Trophoblast cell (in vitro differentiated cells and primary cell): ENCODE measurements at places on chromosomes 7 and 10.
A peak's percentile ranks its signal among the peaks of the same experiment; 100 is the strongest.

GRCh38 chr7:5624386-5625365 lies 156.8 kb downstream of the RNF216 start:
- no peak for DNase-seq
- peaks cover 18% of the 10 kb centered on the region for H3K4me1 ChIP-seq
- no peaks in the 10 kb centered on the region for H3K27me3 ChIP-seq
- peaks cover 39% of the 10 kb centered on the region for H3K36me3 ChIP-seq
- peak overlapping the region; percentile 21 for H3K4me3 ChIP-seq

DNA sequence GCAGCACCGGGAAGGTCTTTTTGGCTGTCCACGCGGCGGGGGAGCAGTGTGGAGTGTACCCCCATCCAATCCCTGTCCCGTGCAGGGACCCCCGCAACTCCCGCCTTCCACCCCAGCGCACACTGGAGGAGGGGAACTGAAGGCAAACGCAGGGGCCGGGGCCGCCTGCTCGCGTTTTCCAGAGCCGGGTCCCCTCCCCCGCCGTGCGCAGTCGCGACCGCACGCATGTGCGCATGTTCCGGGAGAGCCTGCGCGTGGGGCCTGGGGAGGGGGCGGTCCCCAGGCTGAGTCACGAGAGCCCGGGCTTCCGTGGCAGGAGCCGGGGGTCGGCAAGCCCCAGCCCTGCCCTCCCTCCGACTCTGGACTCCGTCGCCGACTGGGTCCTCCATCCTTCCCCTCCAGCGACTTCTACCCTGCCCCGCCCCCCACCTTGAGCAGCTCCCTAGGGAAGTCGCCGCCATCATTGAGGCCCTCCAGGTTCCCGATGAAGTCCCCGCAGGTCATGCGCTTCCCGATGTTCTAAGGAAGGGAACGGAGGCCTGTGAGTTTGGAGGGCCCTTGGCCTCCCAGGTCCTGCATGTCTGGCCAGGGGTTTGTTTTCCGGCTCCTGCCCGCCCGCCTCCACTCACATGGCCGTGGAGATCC lies 8.0 kb downstream of the PSD start:
- H3K4me3 ChIP-seq, result peak overlapping the region; percentile 55
- peak; percentile 44 for DNase-seq
- H3K27ac ChIP-seq, result no peak overlapping the region
- peaks cover 13% of the 10 kb centered on the region for H3K4me1 ChIP-seq

DNA sequence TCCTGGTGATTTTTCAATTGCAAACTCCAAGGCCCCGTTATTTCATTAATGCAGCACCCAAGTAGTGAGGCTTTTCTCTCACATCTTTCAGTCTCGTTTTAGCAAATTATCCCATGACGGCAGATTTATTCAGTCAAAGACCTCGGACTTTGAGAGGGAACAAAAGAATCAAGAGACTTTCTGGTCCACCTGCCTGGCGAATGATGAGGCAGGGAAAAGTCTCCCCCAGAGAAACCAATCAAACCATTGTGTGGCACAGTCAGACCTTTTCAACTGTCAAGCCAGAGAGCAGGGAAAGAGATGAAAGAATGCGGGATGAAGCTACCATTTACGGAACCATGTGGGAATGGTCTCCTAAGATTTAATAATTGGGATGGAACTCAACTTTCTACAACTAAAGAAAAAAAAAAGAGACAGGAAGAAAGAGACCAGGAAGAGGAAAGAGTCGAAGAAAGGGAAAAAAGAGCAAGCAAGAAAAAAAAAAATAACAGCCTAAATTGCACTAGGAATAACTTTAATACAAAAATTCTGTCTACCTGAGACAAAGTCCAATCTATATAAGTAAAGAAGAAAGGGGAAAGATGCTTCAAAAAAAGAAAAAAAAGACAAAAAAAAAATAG lies 22.8 kb downstream of the GLI3 start:
- no peak overlapping the region for H3K4me3 ChIP-seq
- H3K27me3 ChIP-seq, result no peaks in the 10 kb centered on the region
- no peak overlapping the region for H3K27ac ChIP-seq

DNA sequence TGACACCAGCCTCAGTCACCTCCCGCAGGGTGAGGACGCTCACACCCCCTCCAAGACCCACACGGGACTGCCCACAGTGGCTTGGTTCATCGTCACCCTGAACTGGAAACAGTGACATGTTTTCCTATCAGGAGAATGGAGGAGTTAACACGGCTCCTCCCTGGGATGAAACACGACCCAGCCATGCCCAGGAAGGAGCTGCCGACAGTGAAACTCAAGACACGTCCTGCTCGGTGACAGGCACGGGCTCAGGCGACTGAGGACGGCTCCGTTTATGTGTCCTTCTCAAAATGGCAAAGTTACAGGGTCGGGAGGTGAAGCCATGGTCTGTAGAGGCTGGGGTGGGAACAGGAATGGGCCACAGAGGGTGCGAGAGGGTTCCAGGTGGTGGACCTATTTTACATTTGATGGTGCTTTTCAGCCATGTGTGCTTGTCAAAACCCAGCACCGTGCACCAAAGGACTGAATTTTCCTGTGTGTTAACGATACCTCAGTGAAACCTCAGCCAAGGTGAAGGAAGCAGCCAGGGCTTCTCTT lies 272.4 kb downstream of the ADARB2 start:
- no peak overlapping the region for H3K27ac ChIP-seq
- no peak overlapping the region for H3K4me3 ChIP-seq
- no peak for DNase-seq
- no peaks in the 10 kb centered on the region for H3K36me3 ChIP-seq

GRCh38 chr7:111137296-111138192 lies 46.6 kb downstream of the LRRN3 start:
- DNase-seq, result peak; percentile 6
- H3K4me1 ChIP-seq, result peaks cover 3% of the 10 kb centered on the region
- no peaks in the 10 kb centered on the region for H3K36me3 ChIP-seq
- H3K27ac ChIP-seq, result no peak overlapping the region
- no peak overlapping the region for H3K4me3 ChIP-seq

DNA sequence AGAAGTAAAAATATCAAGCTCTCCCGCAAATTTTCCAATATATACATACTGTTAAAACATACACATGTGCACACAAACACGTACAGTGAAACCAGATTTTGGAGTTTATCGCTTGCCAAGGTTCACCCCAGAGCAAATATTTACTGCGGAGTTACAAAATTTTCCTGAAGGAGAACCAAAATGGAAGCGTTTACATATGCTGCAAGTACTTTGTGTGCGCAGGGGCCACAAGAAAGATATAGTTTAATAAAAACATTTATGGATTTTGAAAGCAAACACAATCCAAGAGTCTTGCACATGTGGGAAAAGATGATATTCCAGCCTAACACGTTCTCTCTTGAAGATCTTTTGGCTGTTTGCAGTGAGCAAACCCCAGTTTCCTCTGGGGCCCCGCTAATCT lies 301.3 kb upstream of the NFE2L3 start:
- H3K4me3 ChIP-seq, result no peak overlapping the region
- no peak for DNase-seq
- H3K4me1 ChIP-seq, result peaks cover 30% of the 10 kb centered on the region
- H3K27ac ChIP-seq, result peak overlapping the region; percentile 100
- no peaks in the 10 kb centered on the region for H3K27me3 ChIP-seq
- no peaks in the 10 kb centered on the region for H3K36me3 ChIP-seq

DNA sequence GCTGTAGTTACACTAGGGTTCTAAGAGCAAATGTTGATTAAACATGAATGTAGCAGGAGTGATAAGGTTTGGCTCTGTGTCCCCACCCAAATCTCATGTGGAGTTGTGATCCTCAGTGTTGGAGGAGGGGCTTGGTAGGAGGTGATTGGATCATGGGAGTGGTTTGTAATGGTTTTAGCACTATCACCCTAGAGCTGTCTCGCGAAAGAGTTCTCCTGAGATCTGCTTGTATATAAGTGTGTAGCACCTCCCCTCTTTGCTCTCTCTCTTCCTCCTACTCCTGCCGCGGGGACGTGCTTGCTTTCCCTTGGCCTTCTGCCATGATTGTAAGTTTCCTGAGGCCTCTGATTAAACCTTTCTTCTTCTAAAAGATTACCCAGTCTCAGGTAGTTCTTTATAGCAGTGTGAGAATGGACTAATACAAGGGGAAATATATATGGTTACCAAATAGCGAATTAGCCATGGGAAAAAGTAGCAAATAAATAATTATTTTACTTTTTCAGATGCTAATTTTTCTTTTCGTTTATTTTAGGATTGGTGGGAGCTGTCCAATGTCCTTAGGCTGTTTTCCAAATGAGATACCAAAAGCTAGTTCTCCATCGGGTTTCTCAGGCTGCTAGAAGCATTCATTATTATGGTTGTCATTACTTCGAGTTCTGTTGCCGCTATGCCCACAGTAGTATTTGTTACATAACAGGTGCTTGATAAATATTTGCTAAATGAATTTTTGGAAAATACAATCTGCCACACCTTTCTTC lies 58.7 kb downstream of the PTEN start:
- no peak overlapping the region for H3K4me3 ChIP-seq
- DNase-seq, result no peak
- no peak overlapping the region for H3K27ac ChIP-seq
- H3K4me1 ChIP-seq, result no peaks in the 10 kb centered on the region
- H3K27me3 ChIP-seq, result no peaks in the 10 kb centered on the region

DNA sequence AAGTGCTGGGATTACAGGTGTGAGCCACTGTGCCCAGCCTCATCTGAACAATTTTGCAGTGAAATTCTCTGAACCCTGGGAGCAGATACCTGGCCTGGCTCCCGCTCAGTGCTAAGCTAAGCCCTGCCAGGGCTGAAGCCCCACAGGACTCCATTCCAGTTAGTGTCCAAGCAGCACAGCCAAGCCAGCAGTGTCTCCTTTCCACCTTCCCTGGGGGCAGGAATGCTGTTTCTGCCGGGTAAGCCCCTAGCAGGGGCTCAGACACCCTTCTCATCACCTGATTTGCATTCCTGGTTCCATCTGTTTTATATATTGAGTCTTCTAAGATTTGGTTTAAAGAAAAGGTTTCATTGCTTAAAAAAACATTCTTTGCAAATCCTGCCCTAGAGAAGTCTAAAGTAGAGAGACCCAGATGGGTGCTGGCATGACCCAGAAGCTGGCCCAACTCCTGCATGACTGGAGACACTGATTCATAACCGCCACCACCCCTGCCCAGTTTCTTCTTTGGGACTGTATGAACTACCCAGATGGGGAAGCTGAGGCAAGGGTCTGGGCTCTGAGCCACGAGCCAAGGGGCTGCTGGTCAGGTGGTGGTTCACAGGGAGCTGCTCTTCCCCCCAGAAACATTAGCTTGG lies 14.0 kb downstream of the SLC13A4 start:
- H3K27me3 ChIP-seq, result no peaks in the 10 kb centered on the region
- H3K4me3 ChIP-seq, result no peak overlapping the region

- H3K27ac ChIP-seq, result no peak overlapping the region
- no peaks in the 10 kb centered on the region for H3K27me3 ChIP-seq
- H3K4me1 ChIP-seq, result peaks cover 5% of the 10 kb centered on the region
- H3K4me3 ChIP-seq, result no peak overlapping the region
- H3K36me3 ChIP-seq, result peaks cover 9% of the 10 kb centered on the region
Observed at GRCh38 chr10:62077330-62078015, 176.0 kb downstream of the ARID5B start.

DNA sequence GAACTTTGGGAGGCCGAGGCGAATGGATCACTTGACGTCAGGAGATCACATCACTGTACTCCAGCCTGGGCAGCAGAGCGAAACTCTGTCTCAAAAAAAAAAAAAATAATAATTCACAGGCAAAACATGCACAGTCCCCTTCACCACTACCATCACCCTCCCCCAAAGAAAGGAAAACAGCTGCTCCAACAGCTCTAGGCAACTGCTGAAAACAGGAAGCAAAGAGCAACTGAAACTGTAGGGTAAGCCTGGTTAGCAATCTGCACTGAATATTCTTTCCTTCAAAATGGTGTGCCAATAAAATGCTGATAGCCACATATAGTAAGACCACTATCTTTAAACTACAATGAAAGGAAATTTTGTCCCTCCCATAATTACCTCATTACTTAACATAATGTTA lies 11.8 kb downstream of the NT5C2 start:
- DNase-seq, result no peak
- no peaks in the 10 kb centered on the region for H3K27me3 ChIP-seq
- H3K4me3 ChIP-seq, result no peak overlapping the region
- H3K27ac ChIP-seq, result no peak overlapping the region
- peaks cover 15% of the 10 kb centered on the region for H3K36me3 ChIP-seq

GRCh38 chr10:99443500-99443899 lies 13.1 kb upstream of the GOT1 start:
- no peaks in the 10 kb centered on the region for H3K27me3 ChIP-seq
- no peaks in the 10 kb centered on the region for H3K4me1 ChIP-seq
- H3K4me3 ChIP-seq, result no peak overlapping the region
- peak; percentile 68 for DNase-seq
- no peaks in the 10 kb centered on the region for H3K36me3 ChIP-seq

DNA sequence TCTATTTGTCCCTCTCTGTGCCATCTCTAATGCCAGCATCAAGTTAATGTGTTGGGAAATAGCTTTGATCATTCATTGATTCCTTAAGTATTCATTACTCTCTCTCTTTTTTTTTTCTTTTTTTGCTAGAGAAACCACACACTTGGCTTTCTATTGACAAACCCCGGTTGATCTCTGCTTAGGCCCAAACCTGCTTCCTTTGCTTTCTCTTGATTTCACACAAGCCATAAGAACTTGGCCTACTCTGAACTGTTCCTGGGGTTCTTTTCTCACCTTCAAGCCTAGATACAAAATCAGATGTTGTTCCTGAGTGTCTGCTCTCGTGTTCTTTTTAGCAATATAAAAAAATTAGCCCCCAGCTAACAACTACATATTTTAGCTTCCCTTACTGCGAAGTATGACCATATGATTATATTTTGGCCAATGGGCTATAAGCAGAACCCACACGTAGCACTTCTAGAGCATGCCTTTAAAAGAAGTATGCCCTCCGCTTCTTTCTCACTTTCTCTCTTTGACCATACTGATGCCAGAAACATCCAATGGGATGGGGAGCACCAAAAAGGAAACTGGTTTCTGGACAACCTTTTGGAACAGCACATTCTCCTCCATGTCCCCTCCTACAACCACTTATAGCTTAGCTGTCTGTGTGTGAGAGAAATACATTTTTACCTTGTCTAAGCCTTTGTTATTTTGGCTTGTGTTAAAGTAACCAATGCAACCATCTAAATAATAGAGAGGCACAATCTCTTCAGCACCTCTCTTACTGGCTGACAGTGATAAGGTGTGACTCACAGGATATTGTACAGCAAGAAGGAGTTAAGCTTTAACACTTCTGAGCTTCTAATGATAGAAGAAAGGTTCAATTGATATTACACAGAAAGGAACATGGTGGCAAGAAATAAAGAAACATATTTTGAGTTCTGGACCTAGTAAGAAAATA lies 96.6 kb upstream of the LRRN3 start:
- no peaks in the 10 kb centered on the region for H3K27me3 ChIP-seq
- H3K4me1 ChIP-seq, result no peaks in the 10 kb centered on the region
- H3K4me3 ChIP-seq, result no peak overlapping the region
- H3K36me3 ChIP-seq, result no peaks in the 10 kb centered on the region
- H3K27ac ChIP-seq, result no peak overlapping the region

DNA sequence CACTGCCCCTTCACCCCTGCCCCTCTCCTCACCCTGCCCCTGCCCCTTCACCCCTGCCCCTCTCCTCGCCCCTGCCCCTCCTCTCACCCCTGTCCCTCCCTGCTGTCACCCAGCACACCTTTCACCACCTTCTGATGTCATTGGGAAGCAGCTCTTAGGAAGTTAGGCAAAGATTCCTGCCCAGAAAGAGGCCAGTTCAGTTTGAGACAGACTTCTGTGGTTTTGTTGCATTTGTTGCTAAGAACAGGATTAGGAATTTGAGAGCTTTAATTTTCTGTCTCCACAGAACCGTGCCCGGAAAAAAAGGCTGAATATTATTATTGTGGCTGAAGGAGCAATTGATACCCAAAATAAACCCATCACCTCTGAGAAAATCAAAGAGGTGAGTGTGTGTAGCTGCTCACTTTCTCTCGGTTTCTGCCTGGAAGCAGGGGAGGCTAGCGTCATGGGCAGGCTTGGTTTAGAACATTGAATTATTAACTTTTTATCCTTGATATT lies 39.6 kb downstream of the PFKP start:
- H3K27me3 ChIP-seq, result no peaks in the 10 kb centered on the region
- H3K4me1 ChIP-seq, result no peaks in the 10 kb centered on the region
- H3K27ac ChIP-seq, result no peak overlapping the region
- no peak overlapping the region for H3K4me3 ChIP-seq
- H3K36me3 ChIP-seq, result peaks cover 70% of the 10 kb centered on the region
